Pancreas (tissue), 10 donors: ENCODE measurements at places on chromosomes 1 and 21. TPM values are rescaled to one million over a fixed set of nuclear protein-coding genes. Genes with fewer than 3 reads are reported as not detected.

DNA sequence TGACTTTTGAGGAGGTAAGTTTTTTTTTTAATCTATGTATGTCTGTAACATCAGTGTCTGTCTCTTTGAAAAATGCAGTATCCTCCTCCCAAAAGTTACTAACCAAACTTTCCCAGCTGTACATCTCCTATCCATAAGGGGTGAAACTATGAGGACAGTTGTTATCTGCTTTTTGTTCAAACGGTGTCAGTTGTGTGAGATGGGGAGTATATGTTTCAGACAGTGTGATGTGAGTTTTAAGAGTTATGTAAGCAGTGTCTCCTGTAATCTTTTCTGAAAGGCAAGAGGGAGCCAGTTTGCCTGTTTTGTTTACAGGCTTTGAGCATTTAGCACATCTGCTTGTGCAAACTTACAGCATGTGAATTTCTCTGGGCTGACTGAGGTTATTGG lies 34.8 kb upstream of the CACYBP start:
- peaks cover 10% of the 10 kb centered on the region for H3K4me1 ChIP-seq
- no peaks in the 10 kb centered on the region for H3K36me3 ChIP-seq
- no peak for DNase-seq

DNA sequence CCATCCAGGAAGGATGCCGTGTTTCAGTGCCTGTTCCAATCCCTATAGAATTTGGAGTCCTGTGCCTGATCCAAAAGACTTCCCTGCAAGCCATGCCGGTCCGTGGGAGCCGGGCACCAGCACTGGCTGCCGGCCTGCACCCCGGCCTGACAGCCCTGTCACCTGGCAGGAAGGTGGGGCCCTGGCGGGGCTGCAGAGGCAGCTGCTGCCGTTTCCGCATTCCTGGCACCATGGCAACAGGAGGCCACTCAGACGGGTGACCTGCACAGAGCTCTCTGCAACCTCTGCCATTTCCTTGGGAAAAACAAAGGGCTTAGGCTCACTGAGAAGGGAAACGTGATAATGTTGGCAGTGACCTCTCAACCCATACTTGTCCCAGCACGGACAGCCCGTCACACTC lies 63.2 kb upstream of the TMEM51 start:
- peak; percentile 96 for DNase-seq
- no peaks in the 10 kb centered on the region for H3K36me3 ChIP-seq
- H3K4me1 ChIP-seq, result peaks cover 7% of the 10 kb centered on the region
- H3K4me3 ChIP-seq, result no peak overlapping the region
- peak overlapping the region; percentile 66 for H3K27ac ChIP-seq

- no peaks in the 10 kb centered on the region for H3K4me1 ChIP-seq
- no peak overlapping the region for H3K27ac ChIP-seq
- H3K4me3 ChIP-seq, result no peak overlapping the region
- DNase-seq, result no peak
Observed at GRCh38 chr1:232291681-232292080, 338.3 kb downstream of the SIPA1L2 start.

GRCh38 chr1:209609041-209609790 lies 25.7 kb downstream of the CAMK1G start:
- no peaks in the 10 kb centered on the region for H3K36me3 ChIP-seq
- H3K27me3 ChIP-seq, result no peaks in the 10 kb centered on the region
- H3K4me1 ChIP-seq, result no peaks in the 10 kb centered on the region
- no peak overlapping the region for H3K27ac ChIP-seq

DNA sequence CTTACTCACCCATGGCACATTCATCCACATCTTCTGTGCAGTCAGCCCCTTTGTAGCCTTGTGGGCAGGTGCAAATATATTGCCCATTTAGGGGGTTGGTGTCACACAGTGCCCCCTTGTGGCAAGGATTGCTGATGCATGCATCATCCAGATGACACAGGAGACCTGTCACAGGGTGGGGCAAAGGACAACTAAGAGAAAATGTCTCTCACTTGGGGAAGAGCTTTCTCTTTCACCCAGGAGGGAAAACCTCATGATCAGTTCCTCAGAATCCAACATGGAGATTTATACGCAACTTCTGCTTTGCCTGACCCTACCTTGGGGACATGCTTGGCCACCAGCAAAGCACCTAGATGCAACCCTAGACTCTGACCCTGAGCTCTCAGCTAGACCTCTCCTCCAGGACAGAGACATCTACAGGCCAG lies 71.8 kb upstream of the ADAM30 start:
- H3K4me3 ChIP-seq, result no peak overlapping the region
- H3K4me1 ChIP-seq, result no peaks in the 10 kb centered on the region
- H3K36me3 ChIP-seq, result peaks cover 8% of the 10 kb centered on the region
- no peaks in the 10 kb centered on the region for H3K27me3 ChIP-seq
- no peak overlapping the region for H3K27ac ChIP-seq

GRCh38 chr1:204282761-204283221 lies 69.0 kb upstream of the GOLT1A start:
- no peaks in the 10 kb centered on the region for H3K36me3 ChIP-seq
- no peak overlapping the region for H3K27ac ChIP-seq
- DNase-seq, result no peak
- peaks cover 35% of the 10 kb centered on the region for H3K4me1 ChIP-seq

DNA sequence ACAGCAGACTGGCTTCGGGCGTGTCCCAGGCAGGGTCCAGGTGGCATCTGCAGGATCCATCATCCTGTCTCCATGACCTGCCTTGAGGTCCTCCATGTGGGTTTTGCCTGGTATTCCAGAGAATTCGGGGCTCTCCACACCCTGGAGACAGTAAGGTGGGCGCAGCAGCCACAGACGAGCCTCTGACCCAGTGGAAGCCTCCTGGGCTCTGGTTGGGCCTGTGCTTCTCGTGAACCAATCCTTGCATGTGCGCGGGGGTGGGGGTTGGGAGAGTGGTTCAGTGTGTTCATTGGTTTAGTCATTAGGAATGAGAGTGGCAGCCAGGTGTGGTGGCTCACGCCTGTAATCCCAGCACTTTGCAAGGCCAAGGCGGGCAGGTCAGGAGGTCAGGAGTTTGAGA lies 32.1 kb upstream of the TNFRSF1B start:
- H3K27ac ChIP-seq, result no peak overlapping the region
- no peak for DNase-seq
- no peaks in the 10 kb centered on the region for H3K36me3 ChIP-seq
- no peaks in the 10 kb centered on the region for H3K27me3 ChIP-seq
- H3K4me3 ChIP-seq, result no peak overlapping the region

SPRR5 gene
- total RNA-seq, result not detected

WDR64 gene
- not detected for total RNA-seq
